ENCODE measurements at places on chromosomes 1 and 21. TPM values are rescaled to one million over a fixed set of nuclear protein-coding genes. Genes with fewer than 3 reads are reported as not detected.

- DNase-seq: no peak
Measured at GRCh38 chr1:43958351-43959255, 11.2 kb upstream of the DPH2 start.

DNA sequence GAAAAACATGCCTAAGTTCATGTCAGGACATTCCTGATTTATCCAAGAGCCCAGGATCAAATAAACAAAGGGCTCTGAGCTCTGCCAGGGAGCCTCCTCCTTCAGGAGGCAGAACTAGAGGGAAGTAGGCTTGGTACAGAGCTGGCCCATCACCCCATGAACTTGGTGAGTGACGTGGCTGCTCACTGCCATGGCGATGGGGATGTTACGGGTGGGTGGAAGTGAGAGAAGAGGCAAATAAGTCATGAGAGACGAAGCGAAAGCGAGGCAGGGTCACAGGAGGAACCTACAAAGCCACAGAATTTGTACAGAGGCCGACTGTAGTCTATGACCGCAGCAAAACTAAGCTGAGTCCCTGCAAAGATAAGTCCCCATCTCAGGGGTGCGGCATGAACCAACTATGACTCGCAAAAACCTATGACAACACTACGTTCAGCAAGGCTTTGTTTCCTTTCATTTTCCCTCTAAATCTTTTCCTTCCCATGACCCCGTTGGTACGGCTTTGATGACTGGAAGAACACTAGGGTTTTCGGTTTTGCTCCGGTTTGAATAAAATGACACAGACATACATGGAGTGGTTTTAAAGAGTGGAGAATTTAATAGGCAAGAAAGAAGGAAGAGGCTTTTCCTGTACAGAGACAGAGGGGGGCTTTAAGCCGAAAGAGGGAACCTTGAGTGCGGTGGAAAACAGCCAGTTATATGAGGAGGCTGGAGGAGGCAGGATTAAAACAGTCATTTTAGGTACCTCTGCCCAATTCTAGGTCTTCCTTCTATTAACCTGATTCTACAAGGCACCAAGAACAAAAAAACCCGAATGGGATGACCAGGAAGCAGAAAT is 74.1 kb downstream of the CD46 start:
- DNase-seq: peak; percentile 54

The TTC22 gene
- 1.7 TPM for total RNA-seq

- DNase-seq: peak; percentile 96
Measured at GRCh38 chr1:63691701-63692425, 82.0 kb upstream of the ROR1 start.

GRCh38 chr1:40789661-40790430 is 6.3 kb downstream of the KCNQ4 start:
- no peak for DNase-seq

- DNase-seq: peak; percentile 93
Measured at GRCh38 chr1:151006327-151007052, at the start of gene MINDY1. Gene MINDY1, minus strand, starts transcription at chr1:151006902. Its CDS starts 4,285 bp downstream, at chr1:151002617.

The SLC25A34 gene
- 0.48 TPM for total RNA-seq

GRCh38 chr1:61642475-61643232 is 82.3 kb downstream of the TM2D1 start:
- no peak for DNase-seq

GRCh38 chr1:245956225-245956624 is 550.9 kb downstream of the SMYD3 start:
- no peak for DNase-seq

GRCh38 chr21:37128076-37128475 is 55.0 kb downstream of the TTC3 start:
- peak; percentile 23 for DNase-seq

GRCh38 chr1:166036092-166036491 is 130.7 kb downstream of the FAM78B start:
- DNase-seq: no peak

The KCNA2 gene
- total RNA-seq: 2.6 TPM

DNA sequence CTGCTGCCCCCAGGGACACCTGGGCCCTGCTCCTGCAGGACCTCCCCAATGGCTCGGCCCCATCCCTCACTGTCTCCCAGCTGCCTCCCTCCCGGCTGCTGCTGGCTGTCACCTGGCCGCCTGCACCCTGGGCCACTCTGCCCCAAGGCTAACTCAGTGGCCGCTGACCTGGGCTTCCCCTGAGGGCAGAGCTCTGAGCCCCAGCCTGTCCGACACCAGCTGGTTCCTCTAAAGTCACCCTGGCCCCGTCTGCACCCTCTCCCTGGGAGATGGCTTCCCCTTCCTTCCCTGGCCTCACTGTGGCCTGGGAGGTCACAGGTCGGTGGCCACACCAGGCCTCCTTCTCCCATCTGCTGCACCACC is 15.0 kb downstream of the ITGB2 start:
- DNase-seq: no peak

- DNase-seq: no peak
Measured at GRCh38 chr1:74681851-74682250, 8.3 kb upstream of the ERICH3 start.

The SMIM11 gene
- total RNA-seq: 6.5 TPM

The LIN9 gene
- total RNA-seq: 7.0 TPM

- no peak for DNase-seq
Measured at GRCh38 chr1:172340520-172340919, 80.0 kb upstream of the C1orf105 start.

The WNT4 gene
- total RNA-seq: 14.0 TPM

GRCh38 chr1:158331106-158331425 is 265 bp downstream of the CD1B start:
- no peak for DNase-seq

- DNase-seq: no peak
Measured at GRCh38 chr21:33550772-33551660, 8.2 kb downstream of the SON start.

GRCh38 chr1:104804147-104804546 is 1054.4 kb downstream of the AMY1C start:
- no peak for DNase-seq

- no peak for DNase-seq
Measured at GRCh38 chr1:17520473-17521319, 18.8 kb upstream of the ARHGEF10L start.

DNA sequence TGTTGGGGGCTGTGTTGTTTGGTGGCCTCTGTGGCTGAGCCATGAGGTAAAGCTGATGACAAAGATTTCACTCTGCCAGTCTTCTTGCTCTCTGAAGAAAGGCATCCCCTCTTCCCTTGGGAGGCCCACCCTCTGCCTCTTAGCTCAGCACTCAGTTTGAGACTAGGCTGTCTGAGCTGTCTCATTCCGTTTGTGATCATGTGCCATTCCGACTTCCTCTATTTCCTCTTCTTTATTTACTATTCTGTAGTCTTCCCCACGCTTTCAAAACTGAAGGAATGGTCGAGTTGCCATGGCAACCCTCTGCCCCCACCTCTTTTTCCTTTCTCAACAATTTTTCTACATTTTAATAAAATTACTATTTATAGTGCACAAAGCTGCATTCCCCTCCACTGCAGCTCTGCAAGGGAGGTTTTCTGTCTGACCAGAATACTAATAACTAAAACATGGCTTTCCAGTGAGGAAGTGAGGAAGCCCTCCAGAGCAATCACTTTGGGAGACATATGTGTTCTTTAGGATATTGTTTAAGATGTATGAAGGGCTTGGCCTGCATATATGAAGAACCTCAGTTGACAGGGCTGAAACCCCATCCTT is 30.8 kb downstream of the KCNA3 start:
- DNase-seq: no peak

The SMYD3 gene
- 46.7 TPM for total RNA-seq

DNA sequence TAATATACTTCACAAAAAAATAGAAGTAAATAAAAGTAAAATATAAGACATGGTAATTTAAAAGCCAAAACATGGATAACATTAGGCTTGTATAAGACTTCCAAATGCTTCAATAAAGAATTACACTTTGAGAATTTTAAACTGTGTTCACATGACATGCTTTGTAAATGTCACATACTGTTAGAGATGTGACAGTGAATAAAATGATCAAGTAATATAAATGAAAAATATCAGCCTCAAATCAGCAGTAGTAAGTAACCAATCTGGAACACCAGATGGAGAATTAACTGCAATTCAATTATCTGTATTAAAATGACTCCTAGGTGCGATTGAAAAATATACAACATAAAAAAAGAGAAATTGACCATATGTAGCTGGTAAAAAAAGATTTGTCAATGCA is 1260.8 kb downstream of the BRINP3 start:
- DNase-seq: no peak

- DNase-seq: peak; percentile 52
Measured at GRCh38 chr1:153677718-153678518, 570 bp upstream of the NPR1 start.

- peak; percentile 43 for DNase-seq
Measured at GRCh38 chr1:220957233-220957605, 78.0 kb downstream of the HLX start.

Data from umbilical cord (tissue), 2 donors.